BJ (cell line): ENCODE measurements at places on chromosomes 16 and 17.
A peak's percentile ranks its signal among the peaks of the same experiment; 100 is the strongest.

DNA sequence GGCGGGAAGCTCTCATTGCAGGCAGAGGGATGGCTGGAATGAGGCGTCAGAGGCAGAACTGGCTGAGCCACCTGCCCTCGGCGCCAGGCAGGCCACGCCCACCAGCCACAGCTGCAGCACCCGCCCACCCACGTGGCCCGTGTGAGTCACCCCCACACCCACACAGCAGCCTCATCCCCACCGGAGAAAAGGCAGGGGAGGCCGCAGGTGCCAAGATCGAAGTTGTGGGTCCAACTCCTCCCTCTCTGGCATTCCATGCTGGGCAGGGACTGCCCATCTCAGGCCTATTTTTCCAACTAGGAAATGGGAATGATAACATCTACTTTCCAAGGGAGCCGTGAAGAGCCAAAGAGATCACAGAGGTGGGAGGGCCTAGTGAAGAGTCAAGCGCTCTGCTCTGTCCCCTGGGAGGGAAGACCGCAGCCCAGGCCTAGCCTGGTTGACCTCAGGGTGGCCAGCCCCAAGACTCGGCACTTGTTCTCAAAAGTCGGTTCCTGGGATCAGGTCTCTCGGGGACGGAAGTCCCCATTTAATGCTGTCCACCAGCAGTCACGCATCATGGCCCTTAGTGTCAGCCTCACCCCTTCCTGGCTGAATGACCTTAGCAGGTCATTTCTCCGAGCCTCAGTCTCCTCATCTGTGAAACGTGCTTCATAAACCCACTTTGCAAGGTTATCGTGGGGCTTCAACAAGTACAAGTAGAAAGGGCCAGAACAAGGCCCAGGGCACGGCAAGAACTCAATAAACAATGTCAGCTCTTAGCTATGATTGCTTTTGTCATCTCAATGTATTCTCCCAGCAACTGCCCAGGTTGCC is at the start of gene TRPV3:
TRPV3 (minus strand) TSS at position 45 of the 816 bp plus-strand sequence. CDS start 2,962 bp downstream, outside the sequence.
- no peak for DNase-seq

- DNase-seq = no peak
Observed at GRCh38 chr16:89554343-89554742, 6.1 kb upstream of the RPL13 start.

DNA sequence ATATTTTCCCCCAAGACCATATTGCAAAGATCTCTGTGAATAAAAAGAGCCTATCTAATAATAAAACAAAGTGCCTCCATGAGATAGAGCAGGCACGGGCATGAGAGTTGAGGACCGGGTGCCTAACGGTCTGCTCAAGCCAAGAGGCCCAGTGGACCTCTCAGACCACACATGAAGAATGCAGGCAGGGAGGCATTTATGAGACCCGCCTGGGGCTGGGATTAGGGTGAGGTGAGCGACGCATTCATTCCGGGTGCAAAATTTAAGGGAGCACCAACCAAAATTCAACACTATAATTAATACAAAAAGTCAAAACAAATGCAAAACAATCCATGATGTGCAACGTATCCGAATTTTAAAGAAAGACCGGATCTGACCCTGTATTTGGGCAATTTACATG is 108.5 kb downstream of the MAF start:
- DNase-seq = no peak

- no peak for DNase-seq
Observed at GRCh38 chr17:73575470-73576221, 68.6 kb downstream of the SDK2 start.

DNA sequence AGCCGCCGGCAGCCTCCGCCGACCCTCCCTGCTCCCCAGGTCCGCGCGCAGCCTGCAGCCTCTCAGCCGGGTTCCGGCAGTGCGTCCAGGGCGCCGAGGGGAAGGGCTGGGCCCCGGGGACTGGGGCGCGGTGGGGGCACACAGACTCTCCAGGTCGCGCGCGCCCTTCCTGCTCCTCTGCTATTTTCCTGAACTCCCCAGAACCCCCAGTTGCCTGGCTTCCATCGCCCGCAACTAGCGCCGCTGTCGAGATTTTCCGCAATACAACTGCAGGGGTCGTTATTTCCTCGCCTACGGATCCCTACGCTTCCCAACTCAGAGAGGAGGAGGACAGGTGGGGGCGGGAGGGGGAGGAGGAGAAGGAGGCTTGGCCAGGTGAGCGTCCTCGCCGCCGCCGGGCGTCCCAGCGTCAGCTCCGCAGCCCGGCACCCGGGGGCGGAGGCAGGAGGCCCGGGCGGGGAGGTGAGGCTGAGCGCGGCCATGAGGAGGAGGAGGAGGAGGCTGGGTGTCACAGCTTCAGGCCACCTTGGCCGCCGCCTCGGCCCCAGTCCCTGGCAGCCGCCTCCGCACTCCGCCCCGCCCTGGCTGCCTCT is at the start of gene CA10:
CA10 (minus strand) TSS at position 265 of the 593 bp plus-strand sequence.
- no peak for DNase-seq

DNA sequence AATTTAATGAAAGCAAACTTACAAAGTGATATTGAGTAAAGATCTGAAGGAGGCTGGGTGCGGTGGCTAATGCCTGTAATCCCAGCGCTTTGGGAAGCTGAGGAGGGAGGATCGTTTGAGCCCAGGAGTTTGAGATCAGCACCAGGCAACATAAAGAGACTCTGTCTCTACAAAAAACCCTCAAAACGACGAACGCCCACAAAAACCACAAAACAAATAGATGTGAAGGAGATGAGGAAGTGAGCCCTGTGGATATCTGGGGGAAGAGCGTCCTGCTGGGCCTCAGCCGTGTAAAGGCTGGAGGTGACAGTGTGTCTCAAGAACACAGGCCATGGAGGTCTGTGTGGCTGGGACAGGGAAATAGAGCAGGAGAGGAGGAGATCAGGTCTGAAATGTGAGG is 68.8 kb downstream of the ITFG1 start:
- DNase-seq = no peak

GRCh38 chr16:84545114-84545737 is 40.8 kb upstream of the MEAK7 start:
- no peak for DNase-seq

- DNase-seq = no peak
Observed at GRCh38 chr16:84467256-84467655, 37.2 kb downstream of the MEAK7 start.

DNA sequence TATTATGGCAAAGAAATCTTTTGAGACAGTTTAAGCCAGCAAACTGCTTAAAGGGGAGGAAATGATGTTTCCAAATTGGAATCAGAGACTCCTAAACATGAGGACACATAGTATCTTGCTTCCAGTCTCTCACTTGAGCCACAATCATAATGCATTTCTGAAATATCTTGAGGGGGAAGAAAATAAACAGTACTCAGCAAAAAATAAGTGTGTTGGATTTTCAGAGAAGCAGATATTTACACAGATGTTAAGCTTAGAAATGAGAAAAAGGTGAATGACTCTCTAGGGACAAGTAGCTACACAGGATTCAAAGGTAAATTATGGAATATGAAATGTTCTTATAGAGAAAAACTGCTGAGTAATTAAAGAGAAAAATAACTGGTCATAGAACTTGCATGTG is 1583.6 kb downstream of the CDH8 start:
- DNase-seq = no peak

DNA sequence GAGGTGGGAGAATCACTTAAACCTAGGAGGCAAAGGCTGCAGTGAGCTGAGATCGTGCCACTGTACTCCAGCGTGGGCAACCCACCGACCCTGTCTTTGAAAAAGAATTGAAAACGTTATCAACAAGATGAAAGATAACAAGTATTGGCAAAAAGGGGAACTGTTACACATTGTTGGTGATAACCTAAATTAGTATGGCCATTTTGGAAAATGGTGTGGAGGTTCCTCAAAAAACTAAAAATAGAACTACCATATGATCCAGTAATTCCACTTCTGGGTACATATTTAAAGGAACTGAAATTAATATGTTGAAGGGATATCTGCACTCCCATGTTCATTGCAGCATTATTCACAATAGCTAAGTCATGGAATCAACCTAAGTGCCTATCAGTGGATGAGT is 61.0 kb downstream of the ABHD15 start:
- no peak for DNase-seq

DNA sequence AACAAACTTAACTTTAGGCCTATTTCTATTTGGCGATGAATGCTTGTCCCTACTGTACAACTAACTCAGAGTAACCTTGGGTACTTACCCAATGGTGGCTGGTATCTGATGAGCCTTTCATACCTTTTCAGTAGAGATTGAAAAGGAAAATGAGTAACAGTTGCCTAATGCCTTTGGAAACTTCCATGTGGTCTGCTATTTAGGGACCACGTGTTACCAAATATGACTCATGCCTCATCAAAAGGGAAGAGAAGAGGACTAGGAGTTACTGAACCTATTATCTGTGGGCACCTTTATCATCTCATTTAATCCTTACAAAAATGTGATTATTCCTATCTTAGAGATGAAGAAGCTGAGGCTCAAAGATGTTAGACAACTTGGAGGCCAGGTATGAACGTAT is 8.1 kb downstream of the MYOCD start:
- no peak for DNase-seq

DNA sequence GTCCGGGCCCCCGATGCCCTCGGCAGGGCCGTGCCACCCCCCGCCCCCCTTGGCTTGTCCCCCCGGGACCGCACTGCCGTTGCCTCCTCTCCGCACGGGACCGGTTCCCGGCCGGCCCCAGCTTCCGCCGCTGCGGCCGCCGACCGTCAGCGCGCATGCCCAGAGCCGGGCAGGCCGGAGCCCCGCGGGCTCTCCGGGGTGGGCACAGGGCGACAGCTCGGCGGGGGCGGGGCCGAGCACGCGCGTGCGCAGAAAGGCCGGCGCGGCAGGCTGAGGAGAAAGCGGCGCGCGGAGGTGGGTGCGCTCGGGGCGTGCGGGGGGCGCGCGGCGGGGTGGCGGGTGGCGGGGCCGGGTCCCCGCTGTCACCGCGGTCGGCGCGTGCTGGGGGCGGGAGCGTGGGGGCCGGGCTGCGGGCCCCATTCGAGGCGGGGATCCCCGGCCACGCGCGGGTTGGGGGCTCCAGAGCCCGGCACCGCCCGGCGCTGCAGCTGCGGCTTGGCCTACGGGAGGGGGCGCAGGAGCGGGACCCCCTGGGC is at the start of gene TBC1D24:
TBC1D24 (plus strand) TSS at position 251 of the 536 bp plus-strand sequence. CDS start 21,022 bp downstream, outside the sequence.
- no peak for DNase-seq

DNA sequence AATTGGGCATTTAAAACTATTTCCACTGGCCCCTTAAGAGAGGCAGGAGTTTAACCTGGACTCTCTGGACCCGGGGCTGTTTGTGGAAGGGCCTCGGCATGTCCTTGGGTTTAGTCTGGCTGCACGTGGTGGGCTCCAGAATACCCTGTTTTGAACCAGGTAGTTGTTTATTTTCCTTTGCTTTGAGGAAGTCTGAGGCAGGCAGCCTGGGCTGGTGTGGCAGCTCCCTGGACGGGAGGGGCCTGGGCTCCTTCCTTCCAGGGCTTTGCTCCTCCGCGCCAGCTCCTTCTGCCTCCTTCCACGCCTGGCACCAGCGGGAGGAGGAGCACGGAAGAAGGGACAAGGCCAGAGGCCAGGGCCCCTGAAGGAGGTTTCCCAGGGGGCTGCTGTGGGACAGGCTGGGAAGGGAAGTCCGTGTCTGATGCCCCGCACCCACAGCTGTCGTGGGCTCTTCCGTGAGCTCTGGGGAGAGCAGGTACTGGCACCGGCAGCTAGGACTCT is 15.5 kb downstream of the BANP start:
- DNase-seq = no peak

DNA sequence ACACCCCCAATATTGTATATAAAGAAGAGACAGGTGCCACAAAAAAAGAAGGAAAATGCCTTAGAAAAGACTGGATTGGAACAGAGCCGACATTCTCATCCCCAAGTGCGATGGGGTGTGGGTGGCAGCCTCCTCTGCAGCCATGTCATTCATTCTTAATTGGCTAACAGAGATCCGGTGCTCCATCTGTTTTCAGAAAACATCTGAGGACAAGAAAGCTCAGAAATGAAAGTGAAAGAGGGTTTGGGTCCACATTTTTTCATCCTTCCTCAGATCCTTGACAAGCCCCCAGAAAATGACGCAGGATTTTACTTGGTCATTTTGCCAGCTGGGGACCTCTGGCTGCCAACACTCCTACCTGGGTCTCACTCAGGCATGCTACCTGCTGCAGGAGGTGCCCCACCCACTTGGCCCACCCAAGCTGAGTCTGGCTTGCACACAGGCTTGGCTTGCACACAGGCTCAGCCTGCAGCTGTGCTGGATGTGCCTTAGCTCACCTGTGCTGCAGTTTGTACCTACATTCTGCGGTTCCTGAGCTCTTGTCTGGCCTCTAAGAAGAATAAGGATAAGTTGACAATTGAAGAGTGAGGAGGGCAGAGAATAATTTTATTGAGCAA is 21.9 kb downstream of the KIF2B start:
- no peak for DNase-seq

GRCh38 chr17:7719661-7720060 is 2.1 kb downstream of the DNAH2 start:
- no peak for DNase-seq

DNA sequence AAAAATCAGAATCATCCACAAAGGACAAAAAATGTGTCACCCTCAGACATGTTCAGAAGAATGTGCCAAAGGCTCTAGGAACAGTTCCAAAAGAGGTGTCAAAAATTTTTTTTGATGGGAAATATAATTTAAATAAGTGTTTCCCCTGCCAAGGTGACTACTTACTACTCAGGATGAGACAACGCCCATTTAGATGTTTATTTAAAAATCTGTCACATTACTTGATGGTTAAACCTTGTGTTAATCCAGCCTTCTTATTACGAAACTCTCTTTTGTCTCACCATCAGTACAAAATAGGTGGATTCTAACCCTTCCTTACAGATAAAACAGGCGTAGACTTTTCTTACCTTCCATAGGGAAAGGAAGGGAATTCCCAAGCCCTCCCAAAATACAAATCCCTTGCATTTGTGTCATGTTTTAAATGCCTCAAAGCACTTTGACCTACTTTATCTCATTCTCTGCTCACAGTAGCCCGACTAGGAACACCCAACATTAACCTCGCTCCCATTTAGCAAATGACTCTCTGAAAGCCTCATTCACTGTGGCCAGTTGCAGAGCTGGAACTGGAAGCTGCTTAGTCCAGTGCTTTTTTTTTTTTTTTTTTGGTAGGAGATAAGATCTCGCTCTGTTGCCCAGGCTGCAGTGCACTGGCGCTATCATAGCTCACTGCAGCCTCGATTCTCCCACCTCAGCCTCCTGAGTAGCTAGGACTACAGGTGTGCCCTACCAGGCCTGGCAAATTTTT is 5.8 kb upstream of the GNA13 start:
- DNase-seq = no peak

GRCh38 chr16:22191532-22192260 is 14.4 kb upstream of the EEF2K start:
- DNase-seq = no peak

- no peak for DNase-seq
Observed at GRCh38 chr17:55743103-55743679, 7.7 kb upstream of the PCTP start.

DNA sequence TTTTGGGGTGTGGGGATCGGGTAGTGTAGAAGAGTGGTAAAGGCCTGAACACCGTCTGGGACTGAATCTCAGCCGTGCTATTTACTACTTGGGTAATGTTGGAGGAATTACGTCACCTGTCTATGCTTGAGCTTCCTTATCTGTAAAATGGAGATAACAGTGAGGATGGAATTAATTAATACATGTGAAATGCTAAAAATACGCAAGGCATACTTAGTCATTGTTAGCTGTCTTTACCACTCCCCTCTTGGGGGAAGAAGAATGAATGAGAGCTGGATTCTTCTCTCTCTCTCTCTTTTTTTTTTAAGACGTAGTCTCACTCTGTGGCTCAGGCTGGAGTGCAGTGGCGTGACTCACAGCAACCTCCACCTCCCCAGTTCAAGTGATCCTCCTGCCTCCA is 41.1 kb upstream of the TANGO6 start:
- DNase-seq = peak; percentile 14

- DNase-seq = no peak
Observed at GRCh38 chr16:23597003-23597756, 1.1 kb upstream of the NDUFAB1 start.

GRCh38 chr16:17251496-17251895 is 219.3 kb downstream of the XYLT1 start:
- DNase-seq = no peak

GRCh38 chr16:58855291-58855863 is 121.3 kb upstream of the GOT2 start:
- DNase-seq = no peak
